T1000 (cell line): ENCODE measurements at places on chromosomes 12 and 14.

GRCh38 chr14:73785834-73786635 is 65.6 kb upstream of the PTGR2 start:
- peak; percentile 49 for DNase-seq

DNA sequence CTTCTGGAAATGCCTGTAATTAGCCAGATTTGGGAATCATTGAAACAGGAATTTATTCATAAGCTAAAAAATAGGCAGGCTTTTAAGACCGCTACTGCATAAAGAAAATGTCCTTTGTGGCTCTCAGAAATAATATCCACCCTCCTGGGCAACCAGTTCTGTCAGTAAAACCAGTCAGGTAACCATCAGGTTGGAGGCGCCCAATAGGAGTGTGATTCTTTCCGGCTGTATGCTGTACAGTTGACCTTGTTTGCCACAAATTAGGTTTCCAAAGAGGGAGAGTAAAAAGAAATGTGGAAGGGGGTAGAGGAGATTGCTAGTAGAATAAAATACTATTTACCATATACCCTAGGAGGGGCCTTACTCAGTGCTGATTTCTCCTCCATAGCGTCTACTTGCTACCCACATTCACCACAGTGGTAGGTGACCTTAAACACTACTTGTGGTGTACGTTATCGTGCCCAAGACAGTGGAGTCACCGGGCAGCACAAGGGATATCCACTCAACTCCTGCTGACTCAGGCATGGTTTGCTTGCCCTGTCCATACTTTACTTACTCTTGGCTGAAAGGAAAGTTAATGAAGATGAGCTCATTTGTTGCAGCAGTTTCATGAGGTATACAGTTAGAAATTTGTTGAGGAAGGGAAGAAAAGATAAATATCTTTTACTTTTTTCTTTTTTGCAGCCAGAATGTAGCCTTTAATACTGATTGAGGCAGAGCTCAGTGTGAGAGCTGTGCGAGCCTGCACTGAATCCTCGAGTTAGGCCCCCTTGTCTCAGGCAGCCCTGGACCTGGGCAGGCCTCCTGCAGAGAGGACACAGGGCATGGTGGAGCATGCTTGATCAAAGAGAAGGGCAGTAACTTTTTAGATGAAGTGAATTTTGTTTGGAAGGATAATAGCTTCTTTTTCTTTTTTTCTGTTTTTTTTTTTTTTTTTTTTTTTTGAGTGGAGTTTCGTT is 76.7 kb downstream of the DIP2B start:
- DNase-seq: no peak

- DNase-seq: no peak
These were observed 23.5 kb downstream of the ADGRD1 start for GRCh38 chr12:130977046-130977742.

GRCh38 chr12:18261273-18261672 is at the start of gene PIK3C2G:
Gene PIK3C2G (plus strand): TSS chr12:18261518. CDS start chr12:18282082, 20,564 bp downstream.
- DNase-seq: no peak

DNA sequence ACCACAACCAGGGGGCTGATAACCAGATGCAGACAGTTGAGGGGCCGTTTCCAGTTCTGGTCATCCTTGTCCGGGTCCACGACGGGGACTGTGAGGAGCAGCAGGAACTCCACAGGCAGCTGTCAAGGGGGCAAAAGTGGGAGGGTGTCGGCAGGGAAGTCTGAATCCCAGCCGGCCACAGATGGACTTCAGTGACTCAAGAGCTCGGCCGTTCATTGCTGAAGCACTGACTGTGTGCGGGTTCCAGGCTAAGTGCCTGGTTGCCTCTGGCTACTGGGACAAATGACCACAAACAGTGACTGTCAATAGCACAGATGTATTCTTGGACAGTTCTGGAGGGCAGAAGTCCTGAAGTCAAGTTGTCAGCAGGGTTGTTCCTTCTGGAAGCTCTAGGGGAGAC is 19.6 kb downstream of the SLC8B1 start:
- no peak for DNase-seq

- no peak for DNase-seq
These were observed 24.4 kb downstream of the FBRSL1 start for GRCh38 chr12:132514216-132514820.

- no peak for DNase-seq
These were observed 130.9 kb downstream of the TBX5 start for GRCh38 chr12:114275086-114275485.

DNA sequence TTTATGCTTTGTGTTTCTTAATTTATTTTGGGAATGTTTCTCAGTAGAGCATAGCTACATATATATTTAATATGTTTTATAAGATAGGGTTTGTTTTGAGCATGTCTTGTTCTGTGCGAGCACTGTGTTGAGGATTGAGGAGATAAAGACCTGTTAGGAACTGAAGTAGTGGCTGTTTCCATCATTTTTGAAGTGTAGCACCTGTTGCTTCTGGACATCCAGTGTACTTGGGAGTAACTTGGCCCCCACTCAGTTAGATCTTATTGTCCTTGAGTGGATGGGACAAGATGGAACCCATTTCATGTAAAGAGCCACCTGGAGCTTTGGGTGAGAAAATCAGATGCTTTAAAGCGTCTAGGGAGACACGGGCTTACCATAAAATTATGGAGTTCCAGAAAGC is 8.7 kb downstream of the PPP2R5C start:
- DNase-seq: no peak

GRCh38 chr14:68658943-68659931 is 133.6 kb downstream of the ZFP36L1 start:
- DNase-seq: no peak

GRCh38 chr12:85441741-85442140 is 161.7 kb downstream of the ALX1 start:
- no peak for DNase-seq

DNA sequence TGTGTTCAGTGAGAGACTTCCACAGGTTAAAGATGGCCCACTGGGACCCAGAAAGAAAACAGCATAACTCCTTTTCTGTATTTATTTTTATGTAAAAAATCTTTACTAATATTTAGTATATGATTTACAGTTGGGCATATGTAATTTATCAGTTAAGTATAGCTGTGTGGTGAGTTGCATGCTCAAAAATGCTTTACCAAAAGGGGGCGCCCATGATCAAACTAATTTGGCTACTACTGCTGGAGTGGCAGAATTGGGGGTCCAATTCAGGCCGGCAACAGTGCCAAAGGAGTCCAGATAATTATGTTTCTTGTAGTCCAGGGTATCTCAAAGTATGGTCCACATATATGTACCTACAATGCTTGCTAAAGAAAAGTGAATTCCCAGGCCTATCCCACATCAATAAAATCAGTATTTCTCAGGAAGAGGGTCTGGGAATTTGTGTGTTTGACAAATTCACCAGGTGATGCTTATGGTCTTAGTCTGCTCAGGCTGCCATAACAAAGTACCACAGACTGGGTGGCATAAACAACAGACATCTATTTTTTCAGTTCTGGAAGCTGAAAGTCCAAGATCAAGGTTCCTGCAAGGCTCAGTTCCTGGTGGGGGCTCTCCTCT is 152.0 kb downstream of the KTN1 start:
- DNase-seq: no peak

- DNase-seq: no peak
These were observed 51.1 kb downstream of the GTF2A1 start for GRCh38 chr14:81169711-81170103.

DNA sequence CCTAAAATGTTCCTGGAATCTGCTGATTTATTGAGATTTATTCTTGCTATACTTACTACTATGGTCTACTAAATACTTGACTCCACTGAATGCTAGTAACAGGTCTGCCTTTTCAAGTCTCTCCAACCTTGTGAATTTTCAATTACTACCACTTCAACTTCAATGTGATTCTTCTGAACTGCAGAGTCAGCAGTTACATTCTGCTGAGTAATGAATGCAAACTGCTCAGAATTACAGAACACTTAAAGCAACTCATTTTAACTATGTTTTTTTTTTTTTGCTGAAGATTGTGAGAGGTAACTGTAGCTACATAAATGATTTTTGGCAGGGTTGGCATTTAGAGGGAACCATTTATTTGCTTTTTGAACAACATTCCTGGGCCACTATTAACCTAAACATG is 41.8 kb downstream of the ARF6 start:
- no peak for DNase-seq
